MG63 (cell line): ENCODE measurements at places on chromosomes 1 and 21.
A peak's percentile ranks its signal among the peaks of the same experiment; 100 is the strongest.

DNA sequence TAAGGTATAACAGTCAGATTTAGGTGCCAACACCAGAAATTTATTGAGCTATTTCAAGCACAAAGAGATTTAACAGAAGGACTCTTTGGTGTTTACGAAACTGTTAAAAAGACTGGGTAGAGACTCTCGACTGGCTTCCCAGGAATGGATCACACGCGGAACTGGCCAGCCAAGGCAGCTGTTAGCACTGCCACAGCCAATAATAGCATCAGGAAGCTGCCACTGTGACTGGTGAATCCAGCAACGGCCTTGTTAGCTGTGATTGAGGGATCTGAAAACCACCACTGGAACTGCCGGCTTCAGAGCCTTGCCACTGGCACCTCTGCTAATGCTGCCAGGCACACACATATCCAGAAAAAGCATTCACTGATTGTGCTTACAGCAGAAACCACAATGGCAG, 10.6 kb upstream of the SIM2 start:
- DNase-seq: no peak

- peak; percentile 19 for DNase-seq
Observed at GRCh38 chr21:38982096-38982495, 176.4 kb downstream of the ETS2 start.

DNA sequence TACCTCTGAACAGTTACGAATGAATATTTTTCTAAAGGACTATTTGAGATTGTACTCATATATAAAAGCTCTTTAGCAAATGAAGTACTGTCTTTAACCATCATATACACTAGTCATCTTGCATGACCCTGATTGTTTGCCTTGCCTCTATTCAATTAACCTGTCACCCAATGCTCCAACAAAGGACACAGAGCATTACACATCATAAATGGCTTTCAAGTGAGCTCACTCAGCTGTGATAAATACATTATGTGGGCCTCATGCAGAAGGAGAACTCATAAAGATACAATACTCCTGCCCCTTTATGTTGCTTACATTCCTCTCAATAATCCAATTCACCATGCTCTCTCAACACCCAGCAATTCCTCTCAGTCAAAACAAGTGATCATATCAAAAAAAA, 993.0 kb upstream of the PRMT6 start:
- no peak for DNase-seq

- DNase-seq: no peak
Observed at GRCh38 chr1:182473556-182473955, 23.6 kb downstream of the RGSL1 start.

DNA sequence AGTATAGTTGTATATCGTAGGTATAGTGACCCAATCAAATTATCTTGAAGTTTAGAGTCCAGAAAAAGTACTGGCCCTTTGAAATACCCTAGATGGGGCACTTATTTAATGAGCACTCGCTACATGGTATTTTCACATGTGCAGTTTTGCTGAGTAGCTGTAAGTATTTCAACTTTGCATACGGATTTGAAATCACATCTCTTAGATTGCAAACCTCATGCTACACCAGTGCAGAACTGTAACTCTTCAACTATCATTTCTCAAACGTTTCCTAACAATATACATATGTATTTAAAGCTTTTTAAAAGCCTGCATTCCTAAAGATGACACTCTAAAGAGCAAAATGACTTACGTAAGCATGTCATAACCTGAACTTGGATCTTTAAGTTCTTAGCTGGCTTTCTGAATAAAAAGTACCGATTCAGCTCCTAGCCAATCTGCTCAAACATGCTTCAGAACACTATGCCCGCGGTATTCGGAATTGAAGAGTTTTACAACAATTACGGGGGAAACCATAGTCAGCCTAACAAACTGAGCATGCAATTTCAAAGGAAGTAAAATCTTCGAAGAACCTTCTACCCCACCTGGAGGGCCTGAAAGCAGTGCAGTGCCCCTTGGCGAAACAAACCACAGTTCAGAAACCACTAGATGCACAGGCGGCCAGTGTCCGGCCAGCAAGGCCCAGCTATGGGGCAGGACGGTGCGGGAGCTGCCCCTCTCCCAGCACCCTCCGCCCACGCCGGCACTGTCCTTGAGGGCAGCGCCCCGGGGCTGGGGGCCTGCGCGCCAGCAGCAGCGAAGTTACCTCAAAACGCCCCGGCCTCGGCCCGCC, 863 bp downstream of the FH start:
- DNase-seq: peak; percentile 52

- no peak for DNase-seq
Observed at GRCh38 chr1:204201348-204202040, 5.2 kb upstream of the KISS1 start.

DNA sequence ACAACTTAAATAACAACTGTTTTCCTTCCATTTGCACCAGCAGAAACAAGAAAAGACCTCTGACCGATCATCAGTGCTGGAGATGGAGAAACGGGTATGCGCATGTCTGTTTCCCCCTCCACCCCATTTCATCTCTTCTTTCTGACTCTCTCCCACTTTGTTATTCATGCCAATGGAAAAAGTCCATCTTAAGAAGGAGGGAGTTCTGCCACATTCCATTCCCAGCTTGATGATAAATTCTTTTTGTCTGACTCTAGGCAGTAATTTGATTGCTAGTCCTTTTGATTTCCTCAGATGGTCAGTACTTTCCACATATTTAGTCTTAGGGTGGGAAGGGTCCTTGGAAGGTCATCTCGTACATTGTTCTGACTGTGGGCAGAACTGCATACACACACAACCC, 142.5 kb downstream of the SYT2 start:
- no peak for DNase-seq

- DNase-seq: peak; percentile 99
Observed at GRCh38 chr1:93738075-93738622, 56.5 kb upstream of the BCAR3 start.

GRCh38 chr1:102420034-102420433, 423.3 kb upstream of the OLFM3 start:
- DNase-seq: no peak

DNA sequence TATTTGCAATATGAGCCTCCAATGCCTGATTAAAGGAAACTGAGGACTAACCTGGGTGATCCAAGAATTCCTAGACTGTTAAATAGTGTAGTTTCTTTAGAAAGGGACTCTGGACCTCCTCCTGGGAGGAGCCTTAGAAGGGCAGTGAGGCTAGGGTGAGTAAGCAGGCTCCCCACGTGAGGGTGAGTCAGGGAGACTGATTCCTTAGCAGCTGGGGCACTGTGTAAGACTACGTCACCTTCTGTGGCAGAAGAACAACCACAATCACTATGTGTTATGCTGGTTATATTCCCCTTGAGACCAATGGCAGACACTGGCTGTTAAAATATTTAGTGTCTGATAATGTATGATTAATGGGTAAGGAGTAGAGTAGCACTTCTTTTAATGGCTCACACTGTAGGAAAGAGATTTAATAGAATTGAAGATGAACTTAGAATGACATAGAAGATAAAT, 53.3 kb upstream of the SYT14 start:
- peak; percentile 97 for DNase-seq

DNA sequence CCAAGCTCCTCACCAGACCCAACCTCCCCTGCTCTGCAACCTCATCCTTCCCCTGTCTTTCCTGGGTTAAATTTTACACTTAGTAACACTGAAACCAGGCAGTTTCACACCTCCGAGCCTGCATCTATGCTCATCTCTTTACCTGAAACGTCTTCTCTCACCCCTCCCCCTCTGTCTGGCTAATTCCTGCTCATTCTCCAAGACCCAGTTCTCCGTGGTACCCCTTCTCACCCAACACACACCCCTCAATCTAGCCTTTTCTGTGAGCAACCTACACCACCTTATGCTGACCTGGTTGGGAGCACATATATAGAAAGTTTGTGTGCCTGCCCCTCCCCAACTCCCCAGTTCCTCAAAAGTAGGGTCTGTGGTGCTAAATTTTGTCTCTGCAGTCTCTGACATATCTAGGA, 3.7 kb upstream of the KIAA1614 start:
- DNase-seq: no peak

DNA sequence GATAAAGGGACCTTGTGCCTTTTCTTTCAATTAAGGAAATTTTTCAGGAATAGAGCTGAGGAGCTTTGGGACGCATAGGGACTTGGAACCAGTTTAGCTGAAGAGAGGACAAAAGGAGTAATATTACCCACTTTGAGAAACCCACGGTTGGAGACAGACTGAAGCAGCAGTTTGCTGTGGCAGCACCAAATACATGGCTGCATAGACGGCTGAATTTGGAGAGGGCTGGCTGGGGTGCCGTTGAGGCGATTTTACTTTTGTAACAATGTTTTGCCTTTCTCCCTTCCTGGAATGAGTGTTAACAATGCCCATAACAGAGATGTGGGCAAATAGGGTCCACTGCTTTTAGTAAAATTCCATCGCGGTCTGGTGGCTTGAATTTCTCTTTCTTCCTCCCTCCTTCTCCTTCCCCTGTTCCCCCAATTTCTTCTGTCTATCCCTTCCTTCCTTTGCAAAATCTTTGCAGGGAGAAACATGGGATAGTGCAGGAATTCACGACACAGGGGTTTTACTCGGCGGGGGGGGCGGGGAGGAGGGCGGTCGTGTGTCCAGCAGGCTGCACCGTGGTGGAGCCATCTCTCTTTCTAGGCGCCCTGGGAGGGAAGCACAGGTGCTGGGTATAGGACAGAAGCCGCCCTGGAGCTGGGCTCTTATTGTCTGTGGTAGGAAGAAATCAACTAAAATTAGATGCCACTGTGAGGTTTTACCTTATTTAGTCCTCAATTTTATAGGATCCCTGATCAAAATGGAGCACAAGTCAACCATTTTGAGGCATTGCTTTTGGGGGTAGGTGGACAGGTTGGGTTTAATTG, 6.8 kb downstream of the LHX4 start:
- no peak for DNase-seq

DNA sequence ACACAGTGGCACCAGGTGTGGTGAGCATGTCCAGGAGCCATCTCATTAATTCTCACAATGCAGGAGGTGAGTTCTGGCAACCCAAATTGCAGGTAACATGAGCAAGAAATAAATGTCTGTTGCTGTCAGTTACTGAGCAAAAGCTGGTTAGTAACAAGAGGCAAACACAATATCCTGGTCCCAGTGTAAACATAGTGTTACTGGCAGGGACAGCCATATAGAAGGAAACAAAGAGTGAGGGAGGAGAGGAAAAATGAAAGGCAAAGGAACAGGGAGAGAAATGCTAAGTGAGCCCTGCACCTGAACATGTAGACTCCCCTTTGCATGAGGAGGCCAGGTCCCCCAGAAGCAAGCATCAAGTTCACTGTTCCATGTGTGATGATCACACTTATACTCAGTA, 203.6 kb downstream of the TRABD2B start:
- no peak for DNase-seq

- DNase-seq: peak; percentile 51
Observed at GRCh38 chr1:53391982-53392381, 64.1 kb upstream of the LRP8 start.

DNA sequence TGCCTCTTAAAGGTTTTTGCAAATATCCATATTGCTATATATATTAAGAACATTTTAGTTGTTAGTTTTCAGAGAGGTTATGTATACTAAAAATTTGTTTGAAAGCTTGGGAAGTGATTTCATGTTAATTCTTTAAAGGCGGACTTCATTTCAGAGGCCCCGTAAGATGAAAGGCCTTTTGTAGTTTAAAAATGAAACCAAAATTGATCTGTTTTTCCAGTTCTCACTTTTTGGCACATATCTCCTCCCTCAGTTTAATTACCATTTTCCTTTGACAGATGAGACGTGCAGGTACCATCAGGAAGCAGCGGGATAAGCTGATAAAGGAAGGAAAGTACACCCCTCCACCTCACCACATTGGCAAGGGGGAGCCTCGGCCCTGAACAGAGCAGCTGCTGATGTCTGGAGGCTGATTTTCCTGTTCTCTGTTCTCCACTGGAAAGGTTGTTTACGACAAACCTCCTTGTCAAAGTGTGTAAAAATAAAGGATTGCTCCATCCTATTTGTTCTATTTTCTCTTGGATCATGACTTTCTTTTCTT, 8.0 kb downstream of the NDUFS5 start:
- DNase-seq: no peak

DNA sequence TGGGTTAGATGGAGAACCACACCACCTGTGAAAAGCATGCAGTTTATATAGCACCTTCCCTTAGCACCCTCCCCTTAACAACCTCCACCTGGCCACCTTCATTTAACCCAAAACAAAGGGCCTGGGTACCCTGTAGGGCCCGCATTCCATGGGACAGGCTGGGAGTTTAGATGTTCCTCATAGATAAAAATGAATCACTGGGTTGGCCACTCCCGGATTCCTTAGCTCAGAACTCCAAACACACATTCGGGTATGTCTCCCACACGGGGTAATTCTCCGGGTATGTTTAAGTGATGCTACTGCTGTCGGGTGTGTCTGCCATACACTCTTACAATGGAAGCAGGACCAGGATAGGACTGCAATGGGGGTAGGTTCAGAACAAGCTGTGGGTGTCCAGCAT, 43.9 kb upstream of the FOXO6 start:
- DNase-seq: no peak

GRCh38 chr1:213507472-213508223, 456.6 kb downstream of the RPS6KC1 start:
- no peak for DNase-seq

DNA sequence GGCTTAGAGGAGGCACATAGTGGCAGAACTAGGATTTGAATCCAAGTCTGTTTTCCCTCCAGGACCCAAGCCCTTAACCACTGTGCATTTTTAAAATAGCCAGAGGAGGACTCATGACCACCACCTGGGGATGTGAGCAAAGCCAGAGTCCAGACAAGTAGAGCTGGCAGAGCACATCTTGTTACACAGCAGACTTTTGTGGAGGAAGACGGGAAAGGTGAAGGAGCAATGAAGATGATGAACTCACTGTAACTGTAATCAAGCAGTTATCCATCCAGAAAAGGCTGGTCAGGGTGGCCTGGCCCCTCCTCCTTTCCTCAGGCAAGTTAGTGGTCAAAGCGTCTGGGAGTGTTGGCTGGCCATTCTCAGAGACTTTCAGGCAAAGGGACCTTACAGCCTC, 50.9 kb downstream of the SLC44A3 start:
- no peak for DNase-seq

- DNase-seq: peak; percentile 16
Observed at GRCh38 chr1:79353224-79353623, 346.7 kb upstream of the ADGRL4 start.

DNA sequence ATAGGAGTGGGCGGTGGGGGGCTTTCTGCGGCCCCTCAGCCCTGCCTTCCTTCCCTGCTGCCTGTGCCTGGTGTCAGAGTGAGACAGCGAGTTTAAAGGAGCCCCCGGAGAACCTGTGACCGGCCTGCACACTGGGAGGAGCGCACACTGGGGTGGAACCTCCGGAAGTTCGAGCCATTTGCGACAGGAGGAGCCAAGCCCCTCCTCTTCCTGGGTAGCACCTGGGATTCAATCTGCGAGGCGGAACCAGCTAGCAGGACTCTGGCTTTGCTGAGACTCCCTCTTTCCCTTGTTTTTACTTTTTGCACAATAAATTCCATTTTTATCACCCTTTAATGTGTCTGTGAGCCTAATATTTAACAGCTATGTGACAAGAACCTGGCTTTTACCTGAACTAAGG, 540.6 kb downstream of the NPHP4 start:
- no peak for DNase-seq
